ENCODE measurements at places on chromosomes 6 and 20.
A peak's percentile ranks its signal among the peaks of the same experiment; 100 is the strongest.

DNA sequence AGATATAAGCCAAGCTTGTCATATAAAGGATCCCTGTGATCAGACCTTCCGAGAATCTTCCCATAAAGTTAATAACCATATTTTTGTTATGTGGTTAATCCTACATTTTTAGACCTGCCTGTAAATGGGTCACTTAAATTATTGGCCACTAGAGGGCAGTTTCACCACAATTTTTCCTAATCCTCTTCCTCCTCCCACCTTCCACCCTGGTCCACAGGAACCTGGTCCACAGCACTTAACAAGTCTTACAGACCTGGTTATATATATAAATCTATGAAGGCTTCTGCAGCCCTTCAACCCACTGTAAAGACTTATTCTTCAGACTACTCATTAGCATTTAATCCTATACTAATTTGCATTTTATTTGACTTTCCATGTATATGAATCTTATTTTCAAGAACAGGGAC is 28.3 kb downstream of the MRS2 start:
- peak; percentile 47 for DNase-seq

DNA sequence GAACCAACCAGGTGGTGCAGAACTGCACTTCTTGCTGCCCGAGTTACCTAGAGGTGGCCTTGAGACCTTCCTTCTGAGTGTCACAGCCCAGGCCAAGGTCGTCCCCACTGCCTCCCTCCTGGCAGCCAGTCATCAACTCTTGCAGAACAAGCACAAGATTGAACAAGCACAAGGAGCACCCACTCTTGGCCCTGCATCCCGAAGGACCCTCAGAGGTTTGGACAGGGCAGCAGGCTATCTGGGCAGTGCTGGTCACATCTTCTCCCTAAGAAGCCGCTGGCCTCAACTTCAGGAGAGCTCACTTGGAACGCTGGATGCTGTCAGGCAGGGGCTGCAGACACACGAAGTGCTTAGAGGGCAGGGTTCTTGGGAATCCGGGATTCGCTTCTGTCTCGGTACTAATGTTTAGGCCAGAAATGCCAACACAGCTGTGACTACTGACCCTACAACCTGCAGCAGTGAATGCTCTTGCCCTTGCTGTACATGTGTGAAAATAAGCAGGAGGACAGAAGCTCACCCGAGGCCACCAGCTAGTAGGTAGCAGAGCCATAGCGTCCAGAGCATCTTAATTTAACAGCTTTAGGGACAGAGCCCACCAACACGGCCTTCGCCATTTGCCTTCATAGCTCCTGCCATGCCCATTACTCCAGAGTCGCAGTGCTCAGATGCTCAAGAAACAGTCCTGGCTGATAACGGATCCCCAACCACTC is 4.0 kb upstream of the ACSS1 start:
- DNase-seq = no peak

DNA sequence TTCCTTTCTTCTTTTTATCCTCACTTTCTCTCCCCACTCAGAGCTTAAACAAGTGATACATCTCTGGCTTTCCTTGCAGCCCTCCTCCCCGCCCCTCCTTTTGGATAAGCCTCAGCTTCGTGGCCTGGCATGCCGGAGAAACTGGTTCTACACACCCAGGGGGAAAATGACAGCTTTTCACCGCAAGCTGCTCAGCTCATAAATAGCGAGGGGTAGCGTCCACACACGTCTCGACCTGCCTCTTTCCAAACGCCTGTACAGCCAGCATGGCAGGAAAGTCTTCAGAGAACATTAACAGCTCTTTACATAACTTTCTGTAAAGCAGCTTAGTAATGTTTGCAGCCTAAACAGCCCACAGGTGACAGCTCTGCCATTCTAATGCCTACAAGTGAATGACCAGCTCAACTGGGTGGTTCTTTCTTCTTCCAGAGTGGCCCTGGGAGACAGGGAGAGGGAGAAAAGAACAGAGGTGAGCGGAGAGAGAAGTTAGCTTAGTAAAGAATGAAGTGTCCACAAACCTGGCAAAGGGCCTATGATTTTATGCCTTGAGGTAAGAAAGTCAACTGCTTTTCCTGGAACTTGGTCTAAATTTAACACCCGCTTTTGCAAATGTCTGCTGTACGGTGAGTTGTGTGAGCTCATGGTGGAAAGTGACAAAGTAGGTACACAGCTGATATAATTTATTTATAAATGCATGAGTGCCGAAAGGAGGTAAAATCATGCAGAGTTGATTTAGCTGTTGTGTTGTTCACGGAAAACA is 251.5 kb downstream of the TFAP2A start:
- DNase-seq = no peak

DNA sequence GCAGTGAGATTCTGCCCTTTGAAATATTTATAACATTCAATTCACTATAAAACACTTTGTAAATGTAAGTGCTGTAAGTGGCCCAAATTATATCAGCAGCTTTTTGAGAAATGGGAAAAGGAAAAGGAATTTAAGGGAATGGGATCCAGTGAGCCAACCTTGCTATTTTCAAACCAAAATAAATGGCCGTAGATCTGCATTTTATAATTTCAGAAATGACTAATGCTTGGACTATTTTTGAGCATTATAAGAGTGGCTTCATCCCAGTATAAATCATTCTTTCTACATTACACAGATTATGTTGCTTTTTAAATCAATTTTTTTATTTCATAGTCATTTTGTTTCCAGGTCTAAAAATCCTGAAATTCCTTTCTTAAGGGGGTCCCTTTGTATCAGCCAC is 49.2 kb downstream of the ANKRD6 start:
- DNase-seq = no peak

DNA sequence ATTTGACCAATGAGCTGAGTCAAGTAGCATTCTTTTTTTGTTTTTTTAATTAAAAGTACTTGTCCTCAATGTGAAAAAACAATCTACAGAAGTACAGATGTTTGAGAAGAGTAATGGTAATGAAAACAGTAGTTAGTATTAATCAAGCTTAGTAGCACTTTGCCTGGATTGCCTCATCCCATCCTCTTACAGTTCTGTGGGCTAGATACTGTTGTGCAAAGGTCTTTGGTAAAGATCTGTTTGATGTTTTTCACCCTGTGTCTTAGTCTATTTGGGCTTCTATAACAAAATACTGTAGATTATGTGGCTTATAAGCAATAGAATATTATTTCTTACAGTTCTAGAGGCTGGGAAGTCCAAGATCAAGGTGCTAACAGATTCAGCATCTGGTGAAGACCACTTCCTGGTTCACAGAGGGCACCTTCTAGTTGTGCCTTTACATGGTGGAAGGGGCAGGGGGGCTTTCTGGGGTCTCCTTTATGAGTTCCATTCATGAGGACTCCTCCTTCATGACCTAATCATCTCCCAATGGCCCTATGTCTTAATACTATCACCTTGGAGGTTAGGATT is 84.3 kb downstream of the SHLD1 start:
- peak; percentile 19 for DNase-seq

DNA sequence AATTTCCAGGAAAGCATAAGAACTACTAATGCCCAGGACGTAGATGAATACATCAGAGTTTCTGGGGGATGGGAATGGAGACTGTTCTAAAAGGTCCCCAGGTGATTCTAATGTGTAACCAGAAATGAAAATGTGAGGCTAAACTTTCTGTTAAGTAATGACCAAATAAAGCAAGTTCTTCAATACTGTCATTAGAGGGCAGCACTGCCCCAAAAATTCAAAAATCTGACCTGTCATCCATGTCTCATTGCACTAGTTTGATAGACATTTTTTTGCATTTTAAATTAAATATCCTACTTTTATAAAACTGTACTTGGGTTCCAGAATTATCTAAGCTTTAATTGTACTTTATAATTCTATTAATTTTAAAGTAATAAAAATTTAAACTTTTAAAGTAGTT is 94.9 kb downstream of the RFX6 start:
- DNase-seq = peak; percentile 5

- no peak for DNase-seq
Measured at GRCh38 chr20:63342561-63343459, 18.3 kb downstream of the CHRNA4 start.

DNA sequence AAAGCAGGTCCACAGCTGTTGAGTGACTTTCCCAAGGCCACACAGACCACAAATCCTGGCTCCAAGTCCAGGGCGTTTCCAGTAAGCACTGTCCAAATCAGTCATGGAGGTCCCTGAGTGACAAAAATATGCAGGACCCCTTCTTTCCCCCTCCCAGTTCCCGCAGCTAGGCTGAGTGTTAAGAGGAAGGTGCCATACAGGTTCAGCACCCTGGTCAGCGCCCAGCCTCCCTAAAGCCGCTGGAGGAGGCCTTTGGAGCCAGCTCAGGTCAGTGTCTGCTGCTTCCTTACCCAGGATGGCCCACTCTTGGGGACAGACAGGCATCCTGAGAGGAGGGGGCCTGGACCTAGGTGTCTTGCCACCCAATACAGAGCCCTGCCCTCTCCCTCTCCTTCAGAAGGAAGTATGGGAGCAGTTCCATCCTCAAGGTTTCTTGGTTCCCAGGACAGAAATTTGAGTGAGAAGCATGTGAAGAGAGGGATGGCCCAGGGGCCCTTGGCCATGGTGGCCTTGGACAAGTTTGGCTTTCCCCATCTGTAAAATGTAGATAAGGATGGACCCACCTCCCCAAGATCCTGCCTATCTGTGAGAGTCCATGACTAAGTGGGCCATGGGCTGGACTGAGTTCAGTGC is 13.2 kb downstream of the TMEM74B start:
- no peak for DNase-seq

- no peak for DNase-seq
Measured at GRCh38 chr6:6377621-6378020, 57.2 kb upstream of the F13A1 start.

DNA sequence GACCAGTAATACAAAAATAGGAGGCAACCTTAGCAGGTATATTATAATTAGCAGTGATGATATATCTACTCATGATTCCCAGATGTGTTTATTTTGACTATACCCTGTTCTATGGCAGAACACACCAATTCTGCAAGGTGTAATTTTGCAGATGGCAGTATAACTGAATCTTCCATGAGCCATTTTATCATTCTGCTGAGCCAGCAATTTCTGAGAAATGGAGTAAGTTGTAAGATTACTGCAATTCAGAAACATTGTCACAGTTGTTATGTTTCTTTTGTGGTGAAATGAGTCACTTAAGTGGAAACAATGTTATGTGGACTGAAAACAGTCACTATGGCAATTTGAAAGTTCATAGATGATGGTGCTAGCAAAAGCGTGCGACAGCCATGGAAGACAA is 63.7 kb upstream of the RIMS1 start:
- DNase-seq = no peak

- DNase-seq = no peak
Measured at GRCh38 chr20:40698744-40699143, 9.7 kb upstream of the MAFB start.

DNA sequence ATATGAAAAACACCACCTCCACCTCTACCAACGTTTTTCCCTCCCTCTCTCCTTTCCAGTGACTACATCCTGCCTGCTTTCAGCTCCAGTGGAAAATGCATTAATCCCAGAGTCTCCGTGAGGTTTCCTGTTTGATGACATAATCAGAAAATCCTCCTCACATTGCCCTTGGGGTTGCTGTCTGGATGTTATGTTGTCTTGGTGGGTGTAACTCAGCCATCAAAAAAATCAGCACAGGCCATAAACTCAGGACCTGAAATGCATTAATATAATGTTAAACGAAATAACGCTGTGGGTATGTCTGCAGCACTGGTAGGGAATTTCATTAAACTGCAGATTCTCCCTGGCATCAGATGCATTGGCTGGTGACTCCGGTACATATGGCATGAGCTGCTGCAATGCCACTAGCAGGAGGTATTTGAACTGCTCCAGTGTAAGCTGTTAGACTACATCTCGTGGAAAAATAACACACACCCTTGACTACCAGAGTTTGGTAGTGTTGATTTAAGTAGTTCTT is 297.8 kb downstream of the PRL start:
- no peak for DNase-seq

GRCh38 chr6:149140910-149141290 is 176.6 kb upstream of the TAB2 start:
- DNase-seq = peak; percentile 86

DNA sequence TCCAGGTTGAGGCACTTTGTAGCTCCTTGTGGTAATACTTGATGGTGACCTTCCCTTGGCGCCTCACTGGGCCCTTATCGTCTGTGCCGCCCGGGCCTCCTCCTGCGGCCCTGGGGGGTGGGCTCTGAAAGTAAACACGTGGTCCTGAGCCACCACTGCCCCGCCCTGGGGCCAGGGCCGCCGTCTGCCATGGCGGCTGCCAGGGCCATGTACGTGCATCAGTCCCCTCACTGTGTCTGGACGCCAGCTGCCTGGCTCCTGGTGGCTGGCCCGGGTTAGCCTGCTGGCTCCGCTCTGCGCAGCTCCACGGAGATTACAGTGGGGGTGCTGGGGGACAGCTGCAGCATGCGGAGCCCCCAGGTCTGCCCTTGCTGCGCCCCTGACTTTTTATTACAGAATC is 81.8 kb upstream of the CENPW start:
- no peak for DNase-seq

- DNase-seq = no peak
Measured at GRCh38 chr6:41488433-41489119, 57.6 kb upstream of the FOXP4 start.

DNA sequence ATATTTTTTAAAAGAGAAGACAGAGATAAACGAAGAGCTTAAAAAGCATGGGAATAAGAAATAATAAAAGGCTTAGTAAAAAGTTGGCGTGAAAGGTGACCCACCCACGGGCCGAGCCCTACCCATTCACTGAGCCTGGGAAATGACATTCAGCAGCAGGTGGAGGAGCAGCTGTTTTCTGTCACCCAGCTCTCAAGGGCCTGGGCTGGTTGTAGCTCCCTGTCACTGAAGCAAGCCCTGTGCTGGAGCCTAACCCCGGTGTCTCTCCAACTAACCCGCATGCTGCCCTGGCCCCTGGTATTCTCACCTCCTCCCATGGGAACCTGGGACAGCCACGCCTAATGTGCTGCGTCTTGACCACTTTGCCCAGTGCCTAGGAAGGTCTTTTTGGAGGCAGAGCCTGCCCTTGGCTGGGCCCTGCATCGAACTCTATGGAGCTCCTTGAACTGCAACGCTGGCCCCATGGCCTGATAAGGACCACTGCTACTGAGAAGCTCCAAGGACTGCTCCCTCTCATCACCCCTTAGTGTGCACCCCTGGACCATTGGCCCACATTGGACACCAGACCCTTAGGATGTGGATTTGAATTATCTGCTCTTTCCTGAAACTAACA is 68.8 kb upstream of the IYD start:
- DNase-seq = no peak

- DNase-seq = no peak
Measured at GRCh38 chr6:41161851-41162552, 914 bp downstream of the TREM2 start.

- DNase-seq = no peak
Measured at GRCh38 chr20:63942969-63943807, 13.0 kb downstream of the UCKL1 start.

DNA sequence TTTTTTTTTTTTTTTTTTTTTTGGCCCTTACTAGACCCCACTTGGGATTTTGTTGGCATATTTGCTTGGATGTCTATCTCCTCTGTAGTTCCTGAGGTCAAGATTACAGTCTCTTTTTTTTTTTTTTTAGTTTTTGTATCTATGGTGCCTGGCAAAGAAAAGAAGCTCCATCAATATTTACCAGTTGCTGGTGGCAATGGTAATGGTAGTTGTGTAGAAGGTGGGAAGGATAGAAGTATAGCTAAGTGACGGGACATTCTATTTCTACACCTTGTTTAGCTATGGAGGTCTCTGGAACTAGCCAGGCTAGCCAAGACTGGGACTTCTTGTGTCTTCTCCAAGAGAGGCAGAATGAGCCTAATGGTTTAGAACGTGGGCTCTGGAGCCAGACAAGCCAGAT is 42.2 kb upstream of the TNFAIP3 start:
- no peak for DNase-seq

GRCh38 chr20:58233881-58234528 is 5.6 kb upstream of the ANKRD60 start:
- DNase-seq = peak; percentile 42
